Lower leg skin (tissue), 4 donors: ENCODE measurements at places on chromosomes 5 and 9.

- no peak for DNase-seq
Observed at GRCh38 chr5:112403069-112403468, 16.0 kb downstream of the EPB41L4A start.

GRCh38 chr9:88789785-88790184 is 201.5 kb upstream of the S1PR3 start:
- DNase-seq = peak; percentile 5

- no peak for DNase-seq
Observed at GRCh38 chr9:130213911-130214761, 41.9 kb downstream of the NCS1 start.

DNA sequence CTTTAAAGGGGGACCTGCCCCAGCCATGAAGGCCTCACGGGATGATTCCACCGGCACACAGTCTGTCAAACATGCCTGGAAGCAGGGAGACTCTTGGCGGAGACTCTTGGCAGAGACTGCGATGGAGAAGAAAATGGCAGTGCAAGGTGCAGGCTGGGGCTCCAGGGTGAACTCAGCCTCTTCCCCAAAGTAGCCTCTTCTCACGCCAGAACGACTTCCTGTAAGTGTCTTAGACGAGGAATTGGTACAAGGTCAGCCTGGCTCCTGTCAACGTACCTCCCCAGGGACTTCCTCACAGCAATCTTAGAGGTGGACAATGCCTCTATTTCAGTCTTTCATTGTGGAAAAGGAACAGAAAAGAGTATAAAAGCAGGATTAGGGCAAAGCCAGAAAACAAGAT is 109.3 kb downstream of the UGCG start:
- no peak for DNase-seq

GRCh38 chr9:99964336-99964735 is 57.9 kb downstream of the STX17 start:
- no peak for DNase-seq

DNA sequence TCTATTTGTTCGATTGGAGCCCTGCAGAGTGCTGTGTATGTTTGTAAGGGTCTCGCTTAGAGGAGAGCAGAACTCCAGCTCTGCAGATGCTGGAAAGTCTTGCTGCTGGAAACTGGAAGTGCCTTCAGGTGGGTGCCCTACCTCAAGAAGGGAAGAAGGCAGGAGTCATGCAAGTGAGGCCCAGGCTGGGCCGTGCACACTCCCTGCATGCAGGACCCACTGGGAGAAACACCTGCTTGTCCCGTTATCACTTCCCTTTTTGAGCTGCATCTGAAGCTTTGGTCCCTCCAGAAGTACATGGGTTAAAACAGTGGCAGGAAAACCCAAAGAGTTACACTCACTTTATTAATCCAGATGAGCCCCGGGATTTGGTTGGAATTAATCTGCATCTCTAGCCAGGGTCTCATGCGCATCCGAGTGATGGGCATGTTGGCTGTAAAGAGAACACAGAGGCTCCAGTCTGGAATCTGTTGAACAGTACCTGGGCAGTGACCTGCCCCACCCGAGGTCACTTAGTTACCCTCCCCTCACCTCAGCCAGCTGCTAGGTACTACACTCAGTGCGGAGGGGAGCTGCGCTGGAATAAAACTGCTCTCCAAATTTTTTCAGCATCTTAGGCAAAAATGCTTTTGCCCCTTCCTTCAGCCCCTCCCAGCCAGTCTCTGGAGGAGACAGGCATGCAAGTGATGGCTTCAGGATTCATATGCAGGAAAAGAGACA is 1.4 kb downstream of the IRF1 start:
- peak; percentile 83 for DNase-seq

GRCh38 chr5:105288946-105289345 is 1726.4 kb upstream of the NUDT12 start:
- no peak for DNase-seq

DNA sequence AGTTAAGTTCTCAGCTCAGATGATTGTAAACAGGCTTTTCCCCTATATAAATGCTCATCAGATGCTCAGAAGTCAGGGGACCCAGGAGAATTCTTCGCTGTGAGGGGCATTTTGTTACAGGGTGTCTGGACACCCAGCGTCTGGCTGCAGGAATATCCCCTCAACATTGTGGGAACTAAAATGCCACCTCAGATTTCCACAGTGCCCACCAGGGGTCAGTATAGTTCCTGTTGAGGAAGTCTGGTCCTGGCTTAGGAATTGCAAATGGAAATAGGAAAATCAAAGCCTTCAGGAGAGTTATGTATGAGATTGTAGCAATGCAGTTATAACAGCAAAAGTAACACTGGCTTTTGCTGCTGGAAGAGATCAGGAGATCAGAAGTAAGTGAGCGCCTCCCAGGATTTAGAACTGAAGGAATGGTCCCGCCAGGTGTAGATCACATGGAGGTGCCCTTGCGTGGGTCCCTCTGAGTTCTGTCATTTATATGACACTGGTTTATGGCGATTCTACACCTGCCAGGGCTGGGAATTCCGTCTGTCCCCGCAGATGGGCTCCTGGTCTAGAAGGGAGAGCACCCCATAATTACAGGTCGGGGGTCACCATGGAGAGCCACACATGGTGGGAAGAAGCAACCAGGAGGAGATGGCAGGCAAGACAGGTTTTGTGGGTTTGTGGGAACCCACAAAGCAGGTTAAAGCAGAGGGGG is 47.1 kb upstream of the CTSL start:
- DNase-seq = peak; percentile 85

DNA sequence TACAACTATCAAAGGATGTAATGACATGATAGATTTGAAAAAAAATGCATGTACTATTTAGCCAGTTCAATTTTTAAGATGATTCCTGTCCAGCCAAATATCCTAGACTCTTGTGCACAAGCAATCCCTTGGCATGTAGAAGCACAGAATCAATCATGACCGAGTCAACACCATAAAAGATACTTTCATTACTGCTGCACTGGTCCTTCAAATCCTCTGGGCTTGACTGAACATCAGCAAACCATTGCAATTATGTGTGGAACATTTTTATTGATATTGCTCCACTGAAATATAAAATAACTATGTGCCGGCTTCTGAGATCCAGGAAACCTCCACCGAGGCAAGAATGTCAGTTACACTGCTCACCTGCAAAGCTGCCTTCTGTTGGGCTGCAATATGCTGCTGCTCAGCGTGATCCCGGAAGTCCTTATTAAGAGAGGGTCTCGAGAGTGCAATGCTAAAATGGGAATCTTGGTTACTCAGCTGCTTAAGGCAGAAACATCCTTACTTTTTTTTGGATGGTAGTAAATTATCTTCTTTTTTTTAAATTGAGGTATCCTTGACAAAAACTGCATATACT is 28.7 kb downstream of the INIP start:
- no peak for DNase-seq

DNA sequence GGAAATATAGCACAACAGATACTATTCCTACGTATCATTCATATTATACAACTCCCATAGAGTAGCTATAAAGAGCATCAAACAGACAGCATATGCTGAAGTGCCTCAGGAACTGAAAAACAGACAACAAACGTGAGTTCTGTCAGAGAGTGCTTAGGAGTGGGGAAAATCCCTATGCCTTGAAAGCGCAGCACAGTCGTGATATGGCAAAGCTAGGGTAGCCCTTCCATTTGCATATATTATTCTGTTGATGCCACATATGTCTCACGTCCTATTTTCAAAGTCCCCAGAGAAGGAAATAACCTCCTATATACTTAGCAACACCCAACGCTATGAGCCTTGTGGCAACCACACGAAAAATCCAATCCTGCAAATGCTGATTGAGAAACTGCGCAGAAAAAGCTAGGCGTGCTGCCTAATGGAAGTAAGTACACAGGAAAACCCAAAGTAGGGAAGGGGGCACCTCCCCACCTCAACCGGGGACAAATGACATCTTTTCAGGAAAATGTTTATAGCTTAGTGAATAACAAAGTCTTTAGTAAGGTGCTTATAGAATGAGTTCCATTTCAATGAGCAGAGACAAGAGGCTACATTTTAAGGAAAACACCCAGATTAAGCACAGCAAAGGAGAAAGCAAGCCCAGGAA is 105.1 kb downstream of the MED10 start:
- DNase-seq = peak; percentile 17

- DNase-seq = peak; percentile 59
Observed at GRCh38 chr5:178234750-178235587, 2.4 kb upstream of the PHYKPL start.

DNA sequence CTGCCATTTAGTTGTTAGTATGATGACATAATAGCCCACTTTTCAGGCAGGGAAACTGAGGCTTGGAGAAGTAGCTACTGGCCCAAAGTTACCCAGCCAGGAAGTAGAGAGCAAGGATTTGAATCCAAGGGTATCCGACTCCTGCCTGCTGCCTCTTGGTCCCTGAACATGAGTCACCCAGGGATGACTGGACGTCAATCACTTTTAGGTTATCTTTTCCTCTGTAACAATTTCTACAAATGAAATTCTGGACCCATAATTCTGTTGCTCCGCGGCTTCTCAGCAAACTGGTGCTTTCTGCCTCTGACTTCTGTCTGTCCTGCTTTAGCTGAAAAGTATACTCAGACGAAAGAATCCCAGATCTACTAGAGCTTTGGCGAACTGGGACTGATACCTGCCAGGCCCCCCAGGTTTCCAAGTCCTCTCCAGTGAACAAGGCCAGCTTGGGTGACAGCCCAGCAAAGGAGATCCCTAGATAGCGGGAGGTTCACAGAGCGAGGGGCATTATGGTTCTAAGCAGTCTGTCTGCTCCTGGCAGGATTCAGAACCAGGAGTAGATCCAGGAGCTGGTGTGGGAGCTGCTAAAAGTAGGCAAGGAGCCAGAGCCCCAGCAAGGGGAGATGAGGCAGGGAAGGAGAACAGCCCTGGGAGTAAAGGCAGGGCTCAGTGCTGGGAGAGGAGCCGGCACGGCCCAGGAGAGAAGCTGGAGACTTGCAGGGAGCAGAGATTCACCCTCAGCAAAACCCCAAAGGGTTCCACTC is 20.6 kb downstream of the OLFML2A start:
- no peak for DNase-seq

GRCh38 chr9:37949576-37949975 is 45.6 kb upstream of the SLC25A51 start:
- DNase-seq = no peak

DNA sequence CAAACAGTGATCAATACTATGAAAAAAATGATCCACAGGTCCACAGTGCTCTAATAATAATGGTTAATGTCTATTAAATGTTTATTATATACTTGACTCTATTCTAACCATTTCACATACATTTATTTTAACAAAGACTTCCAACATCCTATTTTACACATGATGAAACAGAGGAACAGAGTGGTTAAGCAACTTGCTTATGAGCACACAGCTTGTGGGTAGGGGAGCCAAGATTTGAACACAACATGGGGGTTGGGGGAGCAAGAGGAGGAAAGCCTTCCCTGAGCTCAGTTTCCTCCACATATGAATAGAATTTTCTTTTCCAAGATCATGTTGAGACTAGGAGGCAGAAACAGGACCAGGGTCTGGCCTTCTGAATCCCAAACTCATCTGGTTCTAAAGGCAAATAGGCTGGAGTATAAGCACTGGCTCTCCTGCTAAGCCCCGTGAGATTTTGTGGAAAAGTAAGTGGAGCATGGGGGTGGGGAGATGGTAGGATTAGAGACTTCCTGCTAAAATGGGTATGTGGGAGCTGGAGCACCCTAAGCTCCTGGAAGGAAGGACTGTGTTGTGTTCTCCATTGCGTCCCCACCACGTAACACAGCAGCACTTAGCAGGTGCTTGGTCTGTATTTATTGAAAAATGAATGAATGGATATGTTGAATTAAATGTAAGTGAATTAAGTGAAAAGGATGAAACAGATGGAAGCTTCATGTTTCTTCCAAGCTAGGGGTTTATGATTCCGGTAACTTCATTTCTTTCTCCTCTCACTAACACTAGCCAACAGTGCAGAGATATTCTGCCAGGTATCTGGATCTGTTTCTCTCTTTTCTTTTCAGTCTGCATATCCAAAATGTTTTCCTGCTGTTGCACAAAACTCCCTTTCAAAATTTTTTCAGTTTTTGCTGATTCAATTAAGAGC is 26.9 kb upstream of the GALNT10 start:
- DNase-seq = no peak

DNA sequence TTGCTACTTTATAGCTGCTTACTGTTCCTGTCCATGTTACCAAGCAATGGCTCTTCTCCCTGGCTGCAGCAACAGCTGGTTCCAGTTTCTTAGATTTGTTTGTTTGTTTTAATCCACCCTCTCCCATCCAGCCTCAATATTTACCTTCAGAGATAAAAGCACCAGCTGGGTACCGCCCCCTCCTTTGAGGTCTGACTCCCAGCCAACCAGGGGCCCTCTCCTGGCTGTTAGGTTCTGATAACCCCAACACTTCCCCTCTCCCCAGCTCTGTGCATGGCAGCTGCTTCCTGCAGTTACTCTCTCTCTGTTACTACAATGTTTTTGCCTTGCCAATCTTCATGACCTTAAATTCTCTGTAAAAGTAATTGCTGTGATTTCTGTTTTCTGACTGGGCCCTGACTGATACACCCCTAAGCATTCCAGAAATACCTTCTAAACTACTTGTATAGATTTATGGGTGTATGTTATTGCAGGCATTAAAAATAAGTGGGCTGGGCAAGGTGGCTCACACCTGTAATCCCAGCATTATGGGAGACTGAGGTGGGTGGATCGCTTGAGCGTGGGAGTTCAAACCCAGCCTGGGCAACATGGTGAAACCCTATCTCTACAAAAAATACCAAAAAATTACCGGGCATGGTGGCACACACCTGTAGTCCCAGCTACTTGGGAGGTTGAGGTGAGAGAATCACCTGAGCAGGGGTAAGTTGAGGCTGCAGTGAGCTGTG is 2.6 kb upstream of the GCNT1 start:
- no peak for DNase-seq

DNA sequence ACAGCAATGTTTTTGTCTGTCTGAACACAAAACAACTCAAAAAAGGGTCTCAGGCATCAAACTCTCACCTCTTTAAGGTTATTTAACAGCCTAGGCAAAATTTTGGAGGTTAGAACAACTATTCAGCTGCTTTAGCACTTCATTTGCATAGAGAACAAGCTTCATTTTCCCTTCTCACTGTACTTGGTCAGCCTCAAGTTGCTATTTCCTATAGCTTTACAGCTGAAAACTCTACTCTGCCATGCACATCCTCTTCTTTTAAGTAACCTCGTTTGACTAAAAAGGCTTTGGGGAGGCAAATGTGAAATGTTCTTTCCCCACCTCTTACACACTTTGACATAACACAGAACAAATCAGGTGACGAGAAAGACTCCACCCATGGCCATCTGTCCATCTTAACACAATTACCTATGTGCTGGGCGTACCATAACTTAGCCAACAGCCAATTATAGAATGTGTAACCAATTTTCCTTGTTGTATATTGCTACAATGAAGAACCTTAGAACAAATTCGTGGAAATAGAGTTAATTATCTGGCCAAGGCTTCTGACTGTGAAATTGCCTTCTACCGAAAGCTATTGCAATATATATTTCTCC is 195.7 kb downstream of the DCP2 start:
- no peak for DNase-seq

DNA sequence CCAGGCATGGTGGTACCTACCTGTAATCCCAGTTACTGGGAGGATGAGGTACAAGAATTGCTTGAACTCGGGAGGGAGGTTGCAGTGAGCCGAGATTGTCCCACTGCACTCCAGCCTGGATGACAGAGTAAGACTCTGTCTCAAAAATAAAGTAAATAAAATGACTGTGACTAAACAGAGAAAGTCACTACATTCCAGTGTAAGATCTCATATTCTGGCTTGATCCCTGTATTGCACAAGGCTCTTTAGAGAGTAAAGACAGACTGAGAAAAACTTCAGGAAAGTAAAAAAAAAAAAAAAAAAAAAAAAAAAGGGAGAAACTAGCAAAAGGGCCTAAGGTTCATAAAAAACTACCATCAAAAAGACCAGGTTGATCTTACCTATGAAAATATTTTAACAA is 106.6 kb upstream of the PJA2 start:
- DNase-seq = no peak
